ENCODE measurements at places on chromosomes 16 and 17.
A peak's percentile ranks its signal among the peaks of the same experiment; 100 is the strongest.

DNA sequence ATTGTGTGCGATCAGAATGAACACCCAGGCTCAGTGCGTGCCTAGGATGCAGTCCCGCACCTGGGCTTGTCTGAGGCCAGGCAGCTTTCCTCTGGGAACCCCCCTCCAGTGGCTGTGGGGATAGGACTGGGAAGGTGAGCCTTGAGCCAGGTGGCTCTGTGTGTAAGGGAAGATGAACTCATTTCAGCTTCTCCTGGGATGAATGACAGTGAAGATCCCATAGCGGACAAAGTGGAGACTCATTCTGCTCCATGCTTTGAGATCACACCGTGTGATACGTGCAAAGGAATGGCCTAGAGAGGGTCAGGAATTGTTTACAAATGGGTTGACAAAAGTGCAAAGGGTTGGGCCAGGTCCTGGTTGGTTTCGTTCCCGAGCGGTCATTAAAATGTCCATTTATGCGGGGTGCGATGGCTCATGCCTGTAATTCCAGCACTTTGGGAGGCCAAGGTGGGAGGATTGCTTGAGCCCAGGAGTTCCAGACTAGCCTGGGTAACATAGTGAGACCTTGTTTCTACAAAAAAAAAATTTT lies 15.8 kb downstream of the GPRC5C start:
- no peak for DNase-seq

DNA sequence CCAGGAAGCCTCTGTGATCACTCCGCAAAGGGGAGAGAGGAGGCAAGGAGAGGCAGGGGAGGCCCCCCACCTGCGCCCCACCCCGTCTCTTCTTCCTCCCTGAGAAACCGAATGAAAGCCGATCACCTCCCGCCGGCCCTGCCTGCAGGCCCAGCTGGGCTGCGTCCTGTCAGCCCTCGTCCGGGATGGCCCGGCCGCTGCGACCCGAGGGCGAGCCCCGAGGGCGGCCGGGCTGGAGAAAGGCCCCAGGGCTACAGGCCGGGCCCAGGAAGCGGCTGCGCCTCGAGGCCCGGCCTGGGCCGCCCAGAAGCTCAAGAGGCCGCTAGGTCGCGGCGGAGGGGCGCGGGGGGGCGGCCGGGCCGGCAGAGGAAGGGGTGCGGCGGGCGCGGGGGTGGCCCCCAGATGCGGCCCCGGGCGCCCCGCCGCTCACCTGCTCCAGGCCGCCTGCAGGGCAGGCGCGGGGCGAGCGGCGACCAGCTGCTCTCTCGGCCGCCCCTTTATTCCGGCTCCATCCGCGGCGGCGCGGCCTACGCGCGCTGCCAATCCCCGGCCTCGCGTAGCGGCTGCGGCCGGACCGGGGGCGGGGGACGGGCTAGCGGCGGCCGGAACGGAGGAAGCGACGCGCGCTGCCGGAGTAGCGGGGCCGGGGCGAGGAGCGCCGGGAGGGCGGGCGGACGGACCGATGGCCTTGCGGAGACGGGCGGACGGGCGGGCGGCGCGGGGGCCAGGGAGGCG lies at the start of gene ZNF319:
ZNF319 (minus strand) TSS at position 702 of the 735 bp plus-strand sequence. CDS start 2,407 bp downstream, outside the sequence.
- DNase-seq, result no peak

GRCh38 chr17:70527364-70527888 lies 358.1 kb downstream of the KCNJ2 start:
- no peak for DNase-seq

DNA sequence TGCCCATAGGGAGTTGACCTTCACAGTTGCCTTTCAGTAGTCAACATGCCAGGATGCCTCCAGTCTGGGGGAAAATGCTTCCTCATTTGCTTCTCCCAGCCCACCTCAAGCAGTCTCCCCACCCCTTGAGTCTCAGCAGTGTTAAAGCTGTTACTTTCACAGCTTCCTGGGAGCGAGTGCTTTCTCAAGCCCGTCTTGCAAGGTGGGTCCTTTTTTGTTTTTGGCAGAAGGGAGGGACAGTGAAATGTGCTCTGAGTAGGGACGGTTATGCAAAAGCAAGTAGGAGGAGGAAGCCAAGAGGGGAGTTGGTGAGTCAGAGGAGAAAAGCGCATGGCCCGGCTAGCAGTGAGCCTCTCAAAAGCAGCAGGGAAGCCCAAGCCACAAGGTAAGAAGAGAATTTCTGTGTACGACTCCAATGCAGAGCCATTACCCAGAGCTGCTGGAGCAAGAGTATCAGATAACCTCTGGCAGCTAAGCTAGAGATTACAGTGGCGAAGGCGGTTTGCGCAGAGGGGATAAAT lies at the start of gene CHST4:
CHST4 (plus strand) TSS at position 316 of the 521 bp plus-strand sequence. CDS start 10,252 bp downstream, outside the sequence.
- DNase-seq, result no peak

- DNase-seq, result peak; percentile 67
These were observed 16.6 kb upstream of the C16orf74 start for GRCh38 chr16:85767531-85767930.

DNA sequence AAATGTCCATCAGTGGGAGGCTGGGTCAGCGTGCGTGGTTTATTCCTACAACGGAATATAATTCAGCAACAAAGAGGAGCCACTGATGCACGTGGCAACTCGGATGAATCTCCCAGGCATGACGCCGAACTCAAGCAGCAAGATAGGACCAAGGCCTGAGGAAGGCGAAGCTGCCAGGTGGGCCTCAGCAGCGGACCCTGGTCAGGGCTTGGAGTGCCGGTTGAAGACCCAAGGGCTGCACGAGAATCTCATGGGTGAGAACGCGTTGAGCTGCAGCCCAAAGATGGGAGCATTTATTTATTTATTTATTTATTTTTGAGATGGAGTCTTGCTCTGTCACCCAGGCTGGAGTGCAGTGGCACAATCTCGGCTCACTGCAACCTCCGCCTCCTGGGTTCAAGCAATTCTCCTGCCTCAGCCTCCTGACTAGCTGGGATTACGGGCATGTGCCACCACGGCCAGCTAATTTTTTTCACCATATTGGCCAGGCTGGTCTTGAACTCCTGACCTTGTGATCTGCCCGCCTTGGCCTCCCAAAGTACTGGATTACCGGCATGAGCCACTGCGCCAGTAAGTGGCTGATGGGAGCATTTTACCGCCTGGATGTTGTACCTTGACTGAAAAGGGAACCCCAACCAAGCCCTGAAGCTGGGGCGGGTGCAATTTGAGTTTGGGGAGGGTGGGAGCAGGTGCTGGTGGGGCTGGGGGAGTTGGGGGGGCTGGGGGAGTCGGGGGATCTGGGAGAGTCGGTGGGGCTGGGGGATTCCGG lies 18.1 kb upstream of the BAHCC1 start:
- no peak for DNase-seq

GRCh38 chr17:36578671-36579070 lies 13.0 kb upstream of the DHRS11 start:
- no peak for DNase-seq

- DNase-seq, result no peak
These were observed 166.0 kb upstream of the CDH13 start for GRCh38 chr16:82460766-82461165.

GRCh38 chr17:81118308-81119221 lies 46.7 kb upstream of the PVALEF start:
- no peak for DNase-seq

All from HCT116 (cell line).